ENCODE measurements at places on chromosomes 11 and 22. TPM values are rescaled to one million over a fixed set of nuclear protein-coding genes. Genes with fewer than 3 reads are reported as not detected.

Gene TBX10
- total RNA-seq: not detected

Gene LZTR1
- 71.5 TPM for total RNA-seq

Gene RAB30
- total RNA-seq: 10.6 TPM

Gene C11orf91
- not detected for total RNA-seq

Gene TRIM49
- total RNA-seq: not detected

Gene PYGM
- not detected for total RNA-seq

Gene ZNF214
- 2.1 TPM for total RNA-seq

Gene SAAL1
- total RNA-seq: 12.6 TPM

Gene PANX3
- total RNA-seq: not detected

Gene C11orf97
- total RNA-seq: not detected

Gene MMP8
- not detected for total RNA-seq

Gene COA4
- 67.7 TPM for total RNA-seq

Gene CALCA
- 1.3 TPM for total RNA-seq

Gene ASCL2
- total RNA-seq: not detected

Gene SPDYC
- not detected for total RNA-seq

Gene PTPN5
- total RNA-seq: not detected

Gene MGAT3
- not detected for total RNA-seq

Gene HBE1
- total RNA-seq: not detected

Gene TOMT
- not detected for total RNA-seq

Gene ZBED5
- 32.4 TPM for total RNA-seq

Gene NXPE4
- total RNA-seq: not detected

Gene OR52A1
- not detected for total RNA-seq

Gene OR4C15
- total RNA-seq: not detected

Gene MAJIN
- total RNA-seq: not detected

Gene OPCML
- 1.6 TPM for total RNA-seq

Gene MUC5AC
- not detected for total RNA-seq

Gene CCDC116
- 0.54 TPM for total RNA-seq

Gene SAA2
- not detected for total RNA-seq

Gene PGA5
- total RNA-seq: not detected

Gene GNG3
- not detected for total RNA-seq

Gene UCP3
- 0.11 TPM for total RNA-seq

Gene CHADL
- 1.1 TPM for total RNA-seq

Gene HBB
- not detected for total RNA-seq

Gene SMC1B
- total RNA-seq: 0.13 TPM

Gene GALNT18
- 5.6 TPM for total RNA-seq

Gene SMTNL1
- total RNA-seq: not detected

Gene CASP5
- not detected for total RNA-seq

Gene ACR
- total RNA-seq: not detected

Gene TIMP3
- 1,244 TPM for total RNA-seq

Gene PRDM11
- total RNA-seq: 3.7 TPM

Gene SCN3B
- total RNA-seq: not detected

Gene SHISA8
- not detected for total RNA-seq

Gene OR51I1
- not detected for total RNA-seq

Gene OR52N4
- total RNA-seq: not detected

Gene RFPL1
- total RNA-seq: not detected

Gene SCGB1D2
- not detected for total RNA-seq

Gene BIK
- total RNA-seq: not detected

Gene IL10RA
- total RNA-seq: not detected

Gene PATE2
- total RNA-seq: not detected

Gene ANKK1
- not detected for total RNA-seq

Measured in GM23248 (cell line).